Aorta (tissue), 5 donors: ENCODE measurements at places on chromosomes 4 and X. TPM values are rescaled to one million over a fixed set of nuclear protein-coding genes. Genes with fewer than 3 reads are reported as not detected.

The ITGB1BP2 gene
- total RNA-seq, result 12.6 TPM

The C4orf17 gene
- total RNA-seq, result not detected

The PPP2R2C gene
- total RNA-seq, result 0.65 TPM

The SAGE1 gene
- not detected for total RNA-seq

DNA sequence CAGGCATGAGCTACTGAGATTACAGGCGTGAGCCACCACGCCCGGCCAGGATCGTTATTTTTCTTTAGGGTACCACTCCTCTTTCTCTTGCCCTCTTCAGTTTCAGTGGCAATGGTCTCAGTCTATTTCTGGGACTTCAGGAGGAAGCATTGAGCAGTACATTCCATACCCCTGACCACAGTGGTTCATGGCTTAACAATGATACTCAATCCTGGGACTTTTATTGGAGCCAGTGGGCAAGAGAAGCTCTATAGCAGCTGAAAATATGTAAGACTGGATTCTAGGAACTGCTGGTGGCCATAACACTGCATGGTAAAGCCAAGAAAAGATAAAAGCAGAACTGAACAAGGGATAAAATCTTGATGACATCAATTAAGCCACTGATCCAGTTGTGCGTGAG is 5.8 kb upstream of the CCNA2 start:
- no peaks in the 10 kb centered on the region for H3K27me3 ChIP-seq
- no peaks in the 10 kb centered on the region for H3K36me3 ChIP-seq
- H3K4me1 ChIP-seq, result no peaks in the 10 kb centered on the region
- no peak for DNase-seq
- H3K4me3 ChIP-seq, result no peak overlapping the region

DNA sequence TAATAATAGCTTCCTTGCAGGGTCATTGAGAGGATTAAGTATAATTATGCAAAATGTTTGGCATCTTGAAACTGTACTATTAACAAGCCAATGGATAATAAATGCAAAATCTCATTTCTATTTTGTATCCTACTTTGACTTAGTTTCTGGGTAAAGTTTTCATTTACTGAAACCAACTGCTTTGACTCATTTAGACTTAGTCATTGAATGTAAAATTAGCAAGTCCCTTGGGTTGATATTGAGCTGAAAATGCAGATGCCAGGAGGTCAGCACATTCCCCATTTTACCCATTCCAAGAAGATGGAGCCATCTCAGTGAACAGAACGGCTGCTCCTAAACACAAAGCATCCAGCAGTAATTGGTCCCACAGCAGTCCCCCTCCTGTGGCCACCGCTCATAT is 74.7 kb upstream of the GATB start:
- no peak overlapping the region for H3K27ac ChIP-seq
- DNase-seq, result no peak
- H3K4me3 ChIP-seq, result no peak overlapping the region
- no peaks in the 10 kb centered on the region for H3K36me3 ChIP-seq
- peaks cover 2% of the 10 kb centered on the region for H3K4me1 ChIP-seq
- H3K27me3 ChIP-seq, result no peaks in the 10 kb centered on the region

- H3K36me3 ChIP-seq, result no peaks in the 10 kb centered on the region
- H3K4me3 ChIP-seq, result no peak overlapping the region
- peaks cover 15% of the 10 kb centered on the region for H3K4me1 ChIP-seq
- DNase-seq, result no peak
Measured at GRCh38 chr4:128823025-128823661, 13.6 kb downstream of the JADE1 start.
